ENCODE measurements at places on chromosomes 13 and 19. TPM values are rescaled to one million over a fixed set of nuclear protein-coding genes. Genes with fewer than 3 reads are reported as not detected.

- no peak for DNase-seq
Observed at GRCh38 chr13:78239714-78240113, 321.1 kb upstream of the EDNRB start.

GRCh38 chr13:97490702-97491307, 56.8 kb downstream of the RAP2A start:
- DNase-seq: no peak

DNA sequence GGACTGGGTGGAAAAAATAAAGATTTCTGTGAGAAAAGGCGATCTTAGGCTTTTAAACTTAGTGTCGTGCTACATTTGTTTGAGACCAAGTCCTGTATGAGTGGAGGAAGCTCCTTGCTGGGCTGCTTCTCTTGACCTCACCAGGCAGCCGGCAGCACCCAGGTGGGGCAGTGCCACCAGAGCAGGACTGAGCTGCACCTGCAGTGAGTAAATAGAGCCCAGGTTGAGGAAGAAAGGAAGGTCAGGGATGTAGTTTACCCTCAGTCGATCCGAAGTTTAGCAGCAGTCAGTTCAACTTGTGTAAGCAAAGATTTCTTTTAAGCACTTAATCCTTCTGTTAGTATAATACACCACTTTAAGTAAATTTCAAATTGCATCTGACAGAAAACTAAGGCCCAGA, 13.6 kb downstream of the HNRNPM start:
- no peak for DNase-seq

GRCh38 chr19:6412447-6413091, 12.0 kb downstream of the KHSRP start:
- DNase-seq: peak; percentile 47

GRCh38 chr13:37345869-37346268, 240.4 kb upstream of the CSNK1A1L start:
- DNase-seq: no peak

GRCh38 chr19:43760941-43761340, 6.2 kb upstream of the SMG9 start:
- DNase-seq: no peak

DNA sequence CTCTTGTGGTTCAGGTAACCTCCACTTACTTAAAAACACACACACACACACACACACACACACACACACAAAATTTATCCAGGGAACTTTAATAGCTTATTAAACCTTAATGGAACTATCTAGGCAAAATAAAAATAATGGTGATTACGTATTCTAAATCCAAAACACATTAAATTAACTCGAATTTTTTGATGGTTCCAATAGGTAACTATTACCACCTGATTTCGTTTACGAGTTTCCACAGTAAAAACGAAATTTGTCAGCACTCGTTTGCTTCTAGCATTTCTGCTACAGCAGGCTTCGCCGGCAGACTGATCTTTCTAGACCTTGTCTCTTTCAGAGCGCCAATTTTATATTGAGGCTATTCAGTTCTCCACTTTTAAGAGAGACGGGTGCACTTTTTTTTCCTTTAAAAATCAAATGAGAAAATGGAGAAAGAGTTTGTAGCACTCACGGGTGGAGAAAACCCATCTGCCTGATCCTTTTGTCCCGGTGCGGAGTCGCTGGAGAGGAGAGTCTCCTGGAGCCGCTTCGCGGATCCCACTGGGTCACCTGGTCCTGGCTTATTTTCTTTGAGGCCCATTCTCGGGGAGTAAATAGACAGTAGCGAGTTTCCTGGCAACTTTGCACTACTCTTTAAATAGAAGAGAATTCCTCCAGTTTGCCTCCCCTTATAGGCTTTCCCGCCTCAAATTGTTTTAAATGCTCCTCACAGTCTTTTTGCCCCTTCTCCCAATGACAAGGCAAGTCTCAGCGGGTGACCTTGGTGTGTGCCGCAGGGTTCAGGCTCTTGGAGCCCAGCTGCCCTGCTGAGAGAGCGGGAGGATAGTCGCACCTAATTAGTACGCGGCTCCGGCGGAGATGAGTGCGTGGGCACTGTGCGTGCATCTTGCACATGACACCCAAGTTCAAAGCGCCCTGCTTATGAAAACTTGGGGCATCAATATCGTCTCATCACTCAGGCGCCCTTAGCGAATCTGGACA, 117.0 kb downstream of the KCNRG start:
- peak; percentile 18 for DNase-seq

- no peak for DNase-seq
Observed at GRCh38 chr13:20939662-20940061, 37.1 kb upstream of the XPO4 start.

DNA sequence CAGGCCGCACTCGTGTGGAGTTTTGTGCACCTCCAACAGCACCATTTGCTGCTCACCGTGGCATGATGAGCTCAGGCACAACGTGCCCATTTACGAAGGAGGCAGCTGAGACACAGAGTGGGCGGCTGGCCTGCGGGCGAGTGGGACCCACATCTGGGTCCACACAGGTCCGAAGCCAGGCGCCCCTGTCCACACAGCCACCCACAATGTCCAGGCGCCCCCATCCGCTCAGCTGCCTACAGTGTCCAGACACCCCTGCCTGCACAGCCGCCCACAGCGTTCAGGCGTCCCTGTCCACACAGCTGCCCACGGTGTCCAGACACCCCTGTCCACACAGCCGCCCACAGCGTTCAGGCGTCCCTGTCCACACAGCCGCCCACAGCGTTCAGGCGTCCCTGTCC, 42.5 kb upstream of the F7 start:
- no peak for DNase-seq

GRCh38 chr19:4776436-4777211, 14.9 kb upstream of the FEM1A start:
- no peak for DNase-seq

- DNase-seq: no peak
Observed at GRCh38 chr13:28401303-28402056, 93.4 kb downstream of the FLT1 start.

DNA sequence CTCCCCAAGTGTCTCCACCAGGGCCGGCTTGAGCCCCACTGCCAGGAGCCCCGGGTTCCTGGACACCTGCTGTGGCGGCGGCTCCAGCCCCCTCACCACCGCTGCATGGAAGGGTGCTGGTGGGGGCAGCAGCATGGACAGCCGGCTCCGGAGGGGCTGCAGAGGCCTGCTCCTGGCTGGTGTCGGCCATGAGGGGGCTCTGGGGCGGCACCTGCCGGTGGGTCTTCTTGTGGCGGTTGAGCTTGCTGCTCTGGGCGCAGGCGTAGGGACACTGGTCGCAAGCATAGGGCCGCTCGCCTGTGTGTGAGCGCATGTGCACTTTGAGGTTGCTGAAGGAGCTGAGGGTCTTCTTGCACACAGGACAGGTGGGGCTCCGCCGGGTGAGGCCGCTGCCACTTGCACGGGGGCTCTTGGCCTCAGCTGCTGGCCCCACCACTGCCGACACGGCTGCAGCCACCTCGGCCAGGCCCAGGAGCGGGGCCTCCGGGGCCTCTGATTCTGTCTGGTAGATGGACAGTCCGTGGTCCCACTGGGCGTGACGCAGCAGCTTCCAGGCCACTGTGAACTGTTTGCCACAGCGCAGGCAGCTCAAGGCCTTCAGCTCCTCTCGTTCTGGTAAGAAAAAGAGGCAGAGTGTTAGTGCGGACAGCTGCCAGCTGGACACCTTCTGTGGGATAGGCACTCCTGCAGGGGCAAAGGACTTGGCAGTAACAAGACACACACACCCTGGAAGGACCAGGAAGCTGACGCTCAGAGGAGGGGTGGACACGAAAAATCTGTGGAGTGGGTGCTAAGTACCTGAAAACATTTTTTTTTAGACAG, 4.1 kb downstream of the ZNF296 start:
- no peak for DNase-seq

GRCh38 chr13:112931028-112931934, 37.7 kb upstream of the MCF2L start:
- DNase-seq: no peak

GRCh38 chr19:42442833-42443232, at the start of gene CXCL17:
CXCL17 (minus strand) TSS chr19:42442946; CDS start chr19:42442832, 114 bp downstream.
- DNase-seq: no peak

DNA sequence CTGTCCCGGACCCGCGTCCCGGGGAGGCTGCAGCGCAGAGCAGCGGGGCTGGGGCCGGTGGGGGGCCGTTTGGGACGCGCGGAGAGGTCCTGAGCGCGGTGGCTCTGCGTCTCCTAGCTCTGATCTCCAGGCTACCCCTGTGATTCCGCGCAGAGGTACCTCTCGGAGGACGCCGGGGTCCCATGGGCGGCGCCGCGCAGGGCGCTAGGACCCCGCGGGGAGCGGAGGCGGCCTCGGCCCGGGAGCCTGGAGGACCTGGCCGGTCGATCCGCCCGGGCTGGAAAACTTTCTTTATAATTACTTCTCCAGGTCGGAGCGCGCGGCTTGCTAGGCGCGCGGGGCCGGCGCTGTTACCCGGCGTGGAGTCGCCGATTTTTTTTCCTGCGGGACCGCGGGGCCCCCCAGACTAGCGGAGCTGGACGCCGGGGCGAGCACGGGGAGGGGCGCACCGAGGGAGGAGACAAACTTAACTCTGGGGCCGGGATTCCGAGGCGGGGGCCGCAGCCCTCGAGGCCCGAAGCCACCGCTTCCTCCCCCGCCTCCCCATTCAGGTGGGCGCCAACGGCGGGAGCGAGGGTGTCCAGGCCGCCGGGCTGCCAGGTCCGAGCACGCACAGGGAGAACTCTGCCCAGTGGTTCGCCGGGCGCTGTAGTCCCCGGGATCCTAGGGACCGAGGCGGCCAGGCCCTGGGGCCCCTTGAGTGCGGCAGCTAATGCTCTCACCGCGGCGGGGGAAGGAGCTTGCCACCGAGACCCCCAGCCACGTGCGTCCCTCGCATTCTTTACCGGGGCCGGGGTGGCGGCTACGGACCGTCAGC, 848 bp upstream of the CEBPA start:
- peak; percentile 29 for DNase-seq

- no peak for DNase-seq
Observed at GRCh38 chr19:44969437-44969836, 14.3 kb downstream of the CLPTM1 start.

DNA sequence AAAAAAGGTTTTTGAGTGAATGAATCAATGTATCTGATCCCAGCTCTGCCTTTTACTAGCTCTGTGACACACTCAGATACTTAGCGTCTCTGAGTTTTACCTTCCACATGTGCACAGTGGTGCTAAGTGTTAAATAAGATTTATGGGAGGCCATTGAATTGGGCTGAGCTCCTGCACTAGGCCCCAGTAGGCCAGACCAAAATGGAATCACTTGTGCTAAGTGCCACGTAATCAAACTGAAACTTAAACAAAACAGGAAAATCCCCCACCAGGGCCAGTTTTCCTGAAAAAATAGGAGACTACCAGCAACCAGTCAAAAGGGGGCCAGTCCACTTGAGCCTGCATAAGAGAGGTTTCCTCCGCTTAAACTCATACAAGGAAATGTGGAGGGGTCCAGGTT, 40.9 kb downstream of the GJA3 start:
- no peak for DNase-seq

- DNase-seq: peak; percentile 57
Observed at GRCh38 chr19:29724102-29724641, 9.1 kb upstream of the C19orf12 start.

- no peak for DNase-seq
Observed at GRCh38 chr13:67259208-67259607, 29.1 kb upstream of the PCDH9 start.

DNA sequence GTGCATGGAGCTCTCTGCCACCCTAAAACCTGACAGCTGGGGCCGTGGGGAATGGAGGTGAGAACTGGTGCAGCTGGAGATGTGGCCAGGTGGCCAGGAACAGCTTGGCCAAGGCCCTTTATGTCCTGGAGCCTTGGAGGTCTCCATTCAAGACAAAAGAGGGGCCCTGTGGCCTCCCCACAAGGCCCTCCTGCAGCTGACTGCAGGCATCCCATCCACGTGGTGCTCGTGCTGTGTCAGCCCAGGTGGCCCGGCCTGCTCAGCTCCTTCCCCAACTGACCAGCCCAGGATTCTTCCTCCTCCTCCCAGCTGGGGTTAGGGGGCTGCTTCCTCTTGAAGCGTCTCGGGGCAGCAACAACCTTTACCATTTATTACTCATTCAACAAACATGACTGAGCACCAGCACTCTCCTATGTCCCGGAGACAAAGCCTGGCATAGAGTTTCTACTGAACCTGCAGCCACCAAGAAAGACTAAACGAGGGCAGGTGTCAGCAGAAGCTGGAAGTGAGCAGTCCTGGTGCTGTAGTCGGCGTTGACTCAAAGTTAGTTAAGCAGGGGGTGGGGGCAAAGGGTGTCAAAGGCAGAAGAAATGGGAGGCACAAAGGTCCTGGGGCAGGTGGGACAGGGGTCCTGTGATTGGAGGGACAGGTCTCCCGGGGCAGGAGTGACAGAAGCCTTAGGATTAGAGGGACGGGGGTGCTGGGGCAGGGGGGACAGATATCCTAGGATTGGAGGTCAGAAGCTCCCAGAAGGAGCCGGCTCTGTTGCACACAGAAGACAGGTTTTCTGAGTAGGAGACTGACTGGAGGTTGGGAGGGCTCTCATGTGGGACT, 23.3 kb upstream of the C13orf46 start:
- no peak for DNase-seq

DNA sequence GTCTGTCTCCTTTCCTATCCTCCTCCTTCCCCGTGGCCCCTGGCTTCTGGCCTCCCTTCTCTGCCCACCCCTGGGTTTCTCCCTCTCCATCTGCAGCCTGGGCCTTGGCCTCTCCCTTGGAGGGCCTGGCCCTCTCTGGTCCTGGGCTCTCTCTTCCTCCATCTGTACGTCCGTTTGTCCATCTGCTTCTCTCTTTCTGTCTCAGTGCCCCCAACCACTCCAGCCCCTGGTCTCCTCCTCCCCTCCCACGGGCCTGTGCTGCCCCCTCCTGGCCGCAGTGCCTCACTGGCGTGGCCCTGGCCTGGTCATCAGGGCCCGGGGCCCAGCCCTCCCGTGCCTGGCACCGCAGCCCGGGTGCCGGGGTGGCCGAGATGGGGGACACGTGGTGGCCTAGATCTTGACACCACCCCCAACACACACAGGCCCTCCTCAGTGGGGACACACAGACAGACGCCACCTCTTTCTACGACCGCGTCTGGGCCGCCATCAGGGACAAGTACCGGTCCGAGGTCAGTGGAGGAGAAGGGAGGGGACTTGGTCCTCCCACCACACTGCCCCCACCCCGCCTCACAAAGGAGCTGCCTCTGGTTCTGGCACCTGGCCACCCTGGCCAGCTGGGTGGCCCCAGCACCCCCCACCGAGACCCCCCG, 11.3 kb downstream of the PRKCSH start:
- DNase-seq: peak; percentile 41

Gene SBK2
- total RNA-seq: not detected

Gene CFAP97D2
- not detected for total RNA-seq

Gene SLC25A41
- 0.52 TPM for total RNA-seq

Gene PDE4A
- total RNA-seq: 11.4 TPM

Gene FPR3
- total RNA-seq: not detected

Gene CEACAM8
- not detected for total RNA-seq

Gene CCDC194
- total RNA-seq: 0.96 TPM

Gene CYP4F2
- 0.14 TPM for total RNA-seq

Gene INSL3
- 1.7 TPM for total RNA-seq

Gene USHBP1
- not detected for total RNA-seq

Gene LRRC8E
- total RNA-seq: not detected

Gene POSTN
- total RNA-seq: not detected

Gene INTS6
- 42.6 TPM for total RNA-seq

Gene RNF225
- 0.82 TPM for total RNA-seq

Gene PSG3
- not detected for total RNA-seq

Gene POGLUT2
- total RNA-seq: 7.2 TPM
